ENCODE measurements at places on chromosomes 13 and 19.

- DNase-seq: no peak
These were observed 48.6 kb downstream of the CHST8 start for GRCh38 chr19:33670398-33670797.

GRCh38 chr19:46755077-46755852 lies 9.0 kb upstream of the STRN4 start:
- DNase-seq: no peak

DNA sequence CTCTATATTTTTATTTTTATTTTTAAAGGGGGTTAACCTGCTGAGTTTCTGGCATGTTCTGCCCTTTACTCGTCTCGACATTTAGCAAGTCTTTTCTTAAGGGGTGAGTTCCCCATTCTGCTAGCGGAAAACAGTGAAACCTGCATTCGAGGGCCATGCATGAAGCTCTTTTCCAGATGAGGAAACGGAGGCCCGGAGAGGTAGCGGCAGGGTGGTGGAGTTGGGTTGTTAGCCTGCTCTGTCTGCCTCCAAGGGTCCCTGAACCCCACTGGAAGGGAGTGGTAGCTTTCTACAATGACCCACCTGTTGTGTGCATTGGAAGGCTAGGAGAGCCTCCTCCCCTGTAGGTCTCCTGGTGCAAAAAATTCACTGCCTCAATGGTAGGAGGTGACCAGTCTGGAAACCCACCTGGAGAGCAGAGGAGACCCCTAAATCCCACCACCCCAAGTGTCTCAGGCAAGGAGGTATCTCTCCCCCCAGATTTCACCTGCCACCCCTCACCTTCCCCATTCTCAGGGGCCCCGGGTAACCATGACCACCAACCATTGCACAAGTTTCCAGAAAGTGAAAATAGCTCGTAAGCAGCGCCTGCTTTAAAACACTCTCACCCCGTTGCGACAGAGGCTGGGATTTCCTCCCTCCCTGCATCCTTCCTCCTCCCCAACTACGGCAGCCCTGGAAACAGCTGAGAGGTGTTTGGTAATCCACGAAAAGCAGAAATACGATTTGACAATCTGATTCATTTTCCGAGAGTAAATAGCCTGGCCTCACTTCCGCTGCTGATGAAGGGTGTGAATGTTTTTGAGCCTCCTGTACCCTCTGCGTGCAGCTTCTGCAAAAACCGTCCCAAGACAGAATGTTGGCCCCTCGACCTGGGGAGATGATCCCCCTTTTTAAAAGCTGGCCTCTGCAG lies 3.5 kb downstream of the KLF2 start:
- DNase-seq: peak; percentile 48

DNA sequence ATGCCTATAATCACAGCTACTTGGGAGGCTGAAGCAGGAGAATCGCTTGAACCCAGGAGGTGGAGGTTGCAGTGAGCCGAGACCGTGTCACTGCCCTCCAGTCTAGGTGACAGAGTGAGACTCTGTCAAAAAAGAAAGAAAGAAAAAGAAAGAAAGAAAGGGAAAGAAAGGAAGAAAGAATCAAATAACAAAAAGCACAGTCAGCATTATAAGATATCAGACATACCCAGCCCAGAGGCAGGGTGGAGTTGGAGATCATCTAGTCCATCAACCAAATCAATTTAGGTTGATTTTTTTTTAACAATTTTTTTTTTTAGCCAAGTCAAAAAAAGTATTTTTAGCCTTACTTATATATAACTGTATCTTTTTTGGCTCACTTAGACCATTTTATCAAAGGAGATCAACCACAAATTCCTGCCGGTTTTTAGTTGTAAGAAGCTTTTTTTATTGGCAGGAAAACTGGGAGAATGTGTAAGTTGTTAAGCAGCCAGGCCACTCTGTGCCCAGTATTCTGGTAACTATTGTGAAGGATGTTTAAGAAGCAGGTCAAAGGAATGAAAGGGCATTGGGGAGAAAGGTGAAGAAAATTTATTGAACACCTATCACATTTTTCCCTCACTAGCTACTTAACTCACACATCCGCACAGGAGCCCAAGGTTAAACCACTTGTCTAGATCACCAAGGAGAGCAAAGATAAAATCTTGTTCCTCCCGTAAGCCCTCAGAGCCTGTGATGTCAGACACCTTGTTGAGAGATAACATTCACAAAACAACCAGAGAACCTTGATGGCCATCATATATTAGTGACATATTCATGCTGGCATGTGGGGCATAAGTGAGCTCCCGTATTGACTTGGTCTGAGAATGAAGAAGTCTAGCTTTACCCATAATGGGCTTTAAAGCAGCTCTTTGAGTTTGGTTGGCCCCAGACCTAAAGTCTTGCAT lies 91.8 kb downstream of the COL4A2 start:
- no peak for DNase-seq

DNA sequence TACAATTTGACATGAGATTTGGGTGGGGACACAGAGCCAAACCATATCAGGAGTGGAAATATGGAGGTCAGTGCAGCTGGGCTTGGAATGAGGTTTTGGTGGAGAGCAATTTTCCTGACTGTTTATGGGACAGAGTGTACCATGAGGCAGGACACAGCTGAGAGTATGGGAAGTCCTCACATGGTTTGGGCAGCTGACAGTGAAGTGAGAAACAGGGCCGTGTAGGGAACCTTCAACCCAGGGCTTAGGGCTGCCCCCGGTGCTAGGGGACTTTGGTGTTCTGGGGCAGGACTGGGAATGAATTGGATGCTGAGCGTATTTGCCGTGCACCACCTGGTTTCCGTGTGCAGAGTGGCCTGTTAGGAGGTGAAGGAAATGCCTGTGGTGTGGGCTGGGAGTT lies 6.1 kb downstream of the ZNF548 start:
- DNase-seq: no peak

DNA sequence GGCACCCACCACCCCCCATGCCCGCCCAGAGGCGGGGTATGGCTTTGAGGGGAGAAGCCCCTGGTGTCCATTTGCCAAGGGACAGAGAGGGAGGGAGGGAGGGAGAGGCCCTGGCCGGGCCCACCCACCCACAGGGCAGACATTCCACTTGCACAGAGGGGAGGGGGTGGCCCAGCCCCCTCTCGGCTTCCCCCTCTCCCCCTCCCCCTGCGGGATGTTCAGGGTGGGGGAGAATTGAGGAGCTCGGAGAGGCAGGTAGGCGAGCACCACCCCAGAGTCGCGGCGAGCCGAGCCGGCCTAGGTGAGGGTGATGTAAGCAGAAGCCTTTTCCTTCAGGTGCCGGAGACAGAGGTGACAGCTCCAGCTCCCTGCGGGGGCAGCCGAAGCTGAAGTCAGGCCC lies 12.3 kb downstream of the DPF1 start:
- no peak for DNase-seq

GRCh38 chr19:16111909-16112752 lies 442 bp downstream of the RAB8A start:
- DNase-seq: no peak

DNA sequence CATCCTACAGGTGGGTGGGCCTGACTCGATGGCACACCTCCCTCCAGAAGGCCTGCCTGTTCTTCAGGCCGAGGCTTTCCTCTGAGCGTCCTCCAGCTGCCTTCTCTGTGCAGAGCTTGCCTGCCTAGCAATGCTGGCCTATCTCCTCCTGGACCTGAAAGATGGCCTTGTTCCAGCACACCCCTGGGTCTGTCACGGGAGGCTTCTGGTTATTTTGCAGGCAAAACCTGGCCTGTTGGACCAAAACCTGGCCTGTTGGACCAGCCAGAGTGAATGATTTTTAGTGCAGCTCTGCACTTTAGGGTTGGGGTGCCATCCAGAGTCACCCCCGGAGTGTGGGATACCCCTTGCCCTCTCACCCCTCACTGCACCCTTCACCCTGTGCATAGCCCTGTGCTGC lies 128.4 kb downstream of the KATNAL1 start:
- DNase-seq: no peak

- no peak for DNase-seq
These were observed 1678.3 kb upstream of the PCDH20 start for GRCh38 chr13:63093907-63094469.

DNA sequence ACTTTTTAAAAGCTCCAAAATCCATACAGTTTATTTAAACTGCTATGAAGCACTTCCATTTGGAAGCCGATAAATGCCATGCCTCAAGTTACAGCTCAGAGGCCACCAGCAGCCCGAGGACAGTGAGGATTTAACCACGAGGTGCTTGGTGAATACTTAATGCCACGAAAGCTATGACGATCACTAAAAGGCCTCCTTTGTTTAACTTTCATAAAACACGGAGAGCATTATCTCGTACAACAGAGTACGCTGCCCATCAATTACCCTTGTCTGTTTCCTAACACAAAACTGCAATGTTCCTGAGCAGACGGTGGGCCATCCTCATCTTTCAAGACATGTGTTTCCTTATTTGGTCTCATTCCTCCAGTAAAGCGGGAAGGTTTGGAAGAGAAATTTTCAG lies 58.4 kb downstream of the PEPD start:
- no peak for DNase-seq

GRCh38 chr19:32709032-32709431 lies 10.5 kb upstream of the TDRD12 start:
- DNase-seq: no peak

GRCh38 chr19:42023121-42023942 lies 29.3 kb upstream of the ATP1A3 start:
- peak; percentile 56 for DNase-seq

DNA sequence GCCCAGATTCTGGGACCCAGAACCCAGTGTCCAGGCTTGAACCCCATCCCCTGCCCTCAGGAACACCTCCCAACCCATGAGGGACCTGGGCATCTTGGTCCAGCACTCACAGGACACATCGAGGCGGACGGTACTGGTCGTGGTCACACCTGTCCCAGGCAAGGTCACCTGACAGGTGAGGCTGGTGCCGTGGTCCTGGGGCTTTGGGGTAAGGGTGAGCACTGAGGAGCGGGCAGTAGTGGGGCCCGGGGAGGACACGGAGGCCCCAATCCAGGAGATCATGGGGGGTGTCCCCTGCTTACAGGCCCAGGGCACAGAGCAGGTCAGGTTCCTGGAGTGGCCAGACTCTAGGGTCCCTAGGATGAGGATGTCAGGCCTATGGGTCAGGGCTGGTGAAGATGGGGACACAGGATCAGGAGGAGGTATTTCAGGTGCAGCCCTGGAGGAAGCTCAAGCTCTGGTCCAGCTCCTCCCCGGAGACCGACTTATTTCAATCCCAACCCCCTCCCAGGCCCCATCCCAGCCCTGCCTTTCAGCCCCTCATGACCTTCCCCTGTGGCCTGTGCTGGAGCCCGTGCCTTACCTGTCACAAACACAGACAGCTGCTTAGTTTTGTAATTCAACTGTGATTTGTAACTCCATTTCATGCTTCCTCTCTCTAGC lies 772 bp downstream of the SIGLEC8 start:
- no peak for DNase-seq

GRCh38 chr13:45299194-45299593 lies 41.8 kb downstream of the TPT1 start:
- no peak for DNase-seq

- DNase-seq: peak; percentile 61
These were observed 489.7 kb downstream of the COG6 start for GRCh38 chr13:40145139-40145538.

DNA sequence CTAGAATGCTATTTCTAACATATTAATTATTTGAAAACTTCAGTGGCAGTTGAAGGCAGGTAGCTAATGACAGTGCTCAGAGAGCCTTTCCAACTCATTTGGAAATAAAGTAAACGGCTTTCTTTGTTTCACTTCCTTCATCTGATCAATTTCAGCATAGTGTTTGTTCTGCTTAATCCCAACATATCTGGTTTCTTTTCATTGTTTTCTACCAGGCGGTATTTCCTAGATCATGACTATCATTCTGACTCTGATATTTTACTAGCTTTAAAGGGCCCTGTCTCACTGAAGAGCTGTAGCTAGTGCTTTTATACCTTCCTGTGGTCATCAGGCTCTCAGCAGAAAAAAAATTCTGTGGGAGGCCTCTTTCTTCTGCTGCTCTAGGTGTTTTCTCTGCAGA lies 178.6 kb downstream of the RBM26 start:
- no peak for DNase-seq

DNA sequence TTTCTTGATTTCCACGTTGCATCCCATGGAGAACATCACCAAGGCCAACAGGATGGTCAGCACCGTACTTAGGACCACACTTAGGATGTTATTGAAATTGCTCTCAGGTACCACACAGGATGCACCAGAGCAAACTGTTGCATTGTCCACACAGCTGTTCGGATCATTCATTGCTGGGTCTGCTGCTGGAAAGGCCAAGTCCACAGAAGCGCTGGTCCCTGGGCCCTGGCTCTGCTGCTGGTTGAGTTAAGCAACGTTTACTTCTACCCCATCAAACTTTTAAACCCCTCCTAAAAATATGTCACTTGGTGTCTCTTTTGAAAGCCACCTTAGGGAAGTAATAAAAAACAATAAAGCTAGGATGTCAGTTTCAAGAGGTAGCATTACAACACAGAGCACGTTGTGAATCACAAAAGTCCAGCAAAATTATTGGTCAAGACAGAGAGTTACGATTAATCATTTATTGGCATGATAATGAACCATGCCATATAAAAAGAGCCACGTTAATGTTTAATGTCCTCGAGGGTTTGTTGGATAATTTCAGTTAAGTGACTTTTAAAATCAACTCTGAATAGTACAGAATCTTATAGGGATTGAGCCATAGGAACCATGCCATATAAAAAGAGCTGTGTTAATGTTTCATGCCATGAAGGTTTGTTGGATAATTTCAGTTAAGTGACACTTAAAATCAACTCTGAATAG lies at the start of gene SLC10A2:
SLC10A2 (minus strand) TSS at position 339 of the 702 bp plus-strand sequence; CDS start at position 171, 168 bp downstream.
- DNase-seq: no peak

DNA sequence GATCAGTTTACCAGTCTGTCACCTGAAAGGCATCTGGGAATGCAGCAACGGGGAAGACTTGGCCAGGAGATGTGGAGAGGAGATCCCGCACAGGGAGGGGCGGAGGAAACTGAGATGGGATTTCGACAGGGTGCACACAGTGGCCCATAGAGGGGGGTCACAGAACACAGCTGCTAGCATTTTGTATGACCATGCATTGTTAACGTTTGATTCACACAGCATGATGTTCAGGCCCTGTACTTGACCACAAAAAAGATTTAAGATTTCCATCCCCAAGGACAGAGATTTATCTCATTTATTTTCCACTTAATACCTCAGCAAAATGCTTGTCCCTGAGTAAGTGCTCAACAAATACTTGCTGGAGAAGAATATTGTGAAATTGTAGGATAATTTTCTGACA lies 63.2 kb downstream of the RAB20 start:
- no peak for DNase-seq

GRCh38 chr19:6531956-6532243 lies 1.1 kb downstream of the TNFSF9 start:
- no peak for DNase-seq

GRCh38 chr19:14672188-14672872 lies 2.3 kb downstream of the ADGRE3 start:
- no peak for DNase-seq

Data from activated T-cell treated with anti-CD3 and anti-CD28 coated beads, Interleukin-2, amount 50 U/mL, for 48 hours (primary cell).